LoVo (cell line): ENCODE measurements at places on chromosomes 2 and 18.
A peak's percentile ranks its signal among the peaks of the same experiment; 100 is the strongest.

- no peak for DNase-seq
Observed at GRCh38 chr18:48673853-48674721, 135.3 kb downstream of the CTIF start.

DNA sequence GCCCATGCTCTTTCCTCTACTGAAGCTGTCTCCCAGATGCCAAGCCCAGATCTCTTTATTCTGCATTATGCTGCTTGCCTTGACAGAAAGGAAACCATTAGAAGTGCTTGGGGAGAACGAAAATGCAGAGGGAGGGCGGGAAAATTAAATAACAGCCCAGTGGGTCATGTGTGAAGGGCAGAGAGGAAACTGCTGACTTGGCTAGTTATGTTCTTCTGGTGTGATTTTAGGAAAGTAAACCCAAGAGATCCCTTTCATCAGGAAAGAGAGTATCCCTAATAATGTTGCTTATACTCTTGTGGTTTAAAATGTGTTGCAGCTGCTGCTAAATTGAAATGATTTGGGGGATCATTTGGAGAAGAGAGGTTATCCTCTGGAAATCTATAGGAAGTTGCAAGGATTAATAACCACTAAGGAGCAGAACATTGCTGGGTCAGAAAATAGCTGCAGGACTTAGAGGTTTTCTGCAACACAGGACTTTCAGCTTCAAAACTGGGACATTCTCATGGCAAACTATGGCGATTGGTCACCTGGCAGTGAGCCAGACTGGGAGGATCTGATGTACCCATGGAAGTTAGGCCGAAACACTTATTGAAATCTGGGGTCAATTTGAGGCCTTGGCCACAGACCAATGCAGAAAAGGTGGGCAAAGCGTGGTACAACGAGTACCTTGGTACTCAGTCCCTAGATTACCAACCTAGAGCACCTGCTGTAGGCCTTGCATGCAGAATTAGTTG lies 172.2 kb downstream of the TMEM247 start:
- no peak for DNase-seq

DNA sequence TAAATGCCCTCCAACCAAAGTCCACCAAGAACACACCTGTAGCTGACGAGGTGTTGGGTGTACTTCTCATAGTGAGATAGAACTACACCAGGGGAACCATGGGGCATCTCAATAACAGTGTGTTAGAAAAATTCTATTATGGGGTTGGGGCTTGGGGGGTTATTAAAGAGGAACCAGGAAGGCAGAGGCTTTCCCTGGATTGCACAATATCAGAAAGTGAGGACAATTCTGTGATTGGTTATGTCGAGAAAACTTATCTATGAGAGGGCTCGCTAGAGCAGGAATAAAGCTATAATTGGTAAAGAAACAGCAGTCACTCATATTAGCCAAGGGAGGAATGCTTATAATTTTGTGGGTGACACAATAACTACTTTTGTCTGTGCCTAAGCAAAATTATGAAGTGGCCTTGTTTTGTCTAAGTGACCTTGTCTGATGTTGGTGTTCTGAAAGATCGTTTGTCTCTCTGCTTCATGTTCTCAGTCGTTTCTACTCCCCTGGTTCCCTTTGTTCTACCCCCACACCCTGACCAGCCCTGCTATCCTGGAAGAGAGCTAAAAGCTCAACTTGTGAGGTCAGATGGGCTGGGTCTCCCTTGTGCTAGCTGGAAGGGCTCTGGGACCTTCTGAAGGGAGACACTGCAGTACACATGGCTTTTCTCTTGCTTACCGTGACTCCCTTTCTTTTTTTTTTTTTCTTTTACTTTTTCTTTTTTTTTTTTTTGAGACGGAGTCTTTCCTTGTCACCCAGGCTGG lies 21.6 kb upstream of the INO80C start:
- DNase-seq = no peak

- no peak for DNase-seq
Observed at GRCh38 chr2:86054535-86055082, 51.1 kb downstream of the POLR1A start.

DNA sequence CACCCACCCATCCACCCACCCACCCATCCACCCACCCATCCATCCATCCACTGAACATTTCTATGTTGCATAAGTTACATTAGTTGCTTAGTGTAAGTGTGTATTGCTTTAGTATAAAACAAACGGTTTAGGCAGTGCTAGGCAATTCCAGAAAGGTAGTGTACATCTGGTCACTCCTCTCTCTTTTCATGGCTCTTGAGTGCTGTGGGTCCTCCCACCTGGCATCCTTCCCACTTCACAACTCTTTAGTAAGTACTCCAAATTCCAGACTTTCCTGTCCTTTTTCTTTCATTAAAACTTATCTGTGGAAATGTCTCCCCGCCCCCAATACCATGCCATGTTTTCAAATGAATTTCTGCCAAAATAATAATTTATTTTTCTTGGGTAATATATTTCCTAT lies 122.5 kb downstream of the PLEKHM3 start:
- DNase-seq = no peak

DNA sequence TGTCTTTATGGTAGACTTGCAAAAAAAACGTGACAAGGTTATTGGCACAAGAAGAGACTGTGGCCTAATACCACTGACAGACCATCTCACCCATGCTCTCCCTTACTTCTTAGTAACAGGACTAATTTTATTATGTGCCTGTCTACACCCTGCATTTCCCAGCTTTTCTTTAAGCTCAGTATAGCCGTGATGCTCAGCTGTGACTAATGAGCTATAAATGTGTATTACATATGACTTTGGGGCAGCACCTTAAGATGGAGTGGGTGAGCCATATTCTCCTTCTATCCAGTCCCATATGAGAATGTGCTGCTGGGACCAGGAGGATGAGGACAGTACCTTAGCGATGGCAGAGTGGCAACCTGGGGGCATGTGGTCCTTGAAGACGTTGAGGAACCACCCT lies 293.5 kb downstream of the RNF144A start:
- no peak for DNase-seq

DNA sequence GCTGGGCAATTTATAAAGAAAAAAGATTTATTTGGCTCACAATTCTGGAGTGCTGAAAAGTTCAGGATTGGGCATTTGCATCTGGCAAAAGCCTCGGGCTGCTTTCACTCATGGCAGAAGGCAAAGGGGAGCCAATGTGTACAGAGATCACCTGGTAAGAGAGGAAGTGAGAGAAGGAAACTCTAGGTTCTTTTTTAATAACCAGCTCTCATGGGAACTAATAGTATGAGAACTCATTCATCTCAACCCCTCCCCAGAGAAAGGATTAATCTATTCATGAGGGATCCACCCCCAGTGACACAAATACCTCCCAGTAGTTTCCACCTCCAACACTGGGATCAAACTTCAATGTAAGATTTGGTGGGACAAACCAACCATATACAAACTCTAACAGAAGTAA lies 129.0 kb downstream of the EVA1A start:
- DNase-seq = no peak

GRCh38 chr2:45674035-45674816 lies 22.8 kb downstream of the PRKCE start:
- DNase-seq = peak; percentile 25

GRCh38 chr18:9835825-9836224 lies 49.9 kb upstream of the TXNDC2 start:
- no peak for DNase-seq

- DNase-seq = no peak
Observed at GRCh38 chr2:170141865-170142264, 36.1 kb upstream of the MYO3B start.

GRCh38 chr2:210389856-210390255 lies 74.9 kb upstream of the MYL1 start:
- no peak for DNase-seq

GRCh38 chr18:2909431-2910140 lies 62.8 kb downstream of the EMILIN2 start:
- no peak for DNase-seq

DNA sequence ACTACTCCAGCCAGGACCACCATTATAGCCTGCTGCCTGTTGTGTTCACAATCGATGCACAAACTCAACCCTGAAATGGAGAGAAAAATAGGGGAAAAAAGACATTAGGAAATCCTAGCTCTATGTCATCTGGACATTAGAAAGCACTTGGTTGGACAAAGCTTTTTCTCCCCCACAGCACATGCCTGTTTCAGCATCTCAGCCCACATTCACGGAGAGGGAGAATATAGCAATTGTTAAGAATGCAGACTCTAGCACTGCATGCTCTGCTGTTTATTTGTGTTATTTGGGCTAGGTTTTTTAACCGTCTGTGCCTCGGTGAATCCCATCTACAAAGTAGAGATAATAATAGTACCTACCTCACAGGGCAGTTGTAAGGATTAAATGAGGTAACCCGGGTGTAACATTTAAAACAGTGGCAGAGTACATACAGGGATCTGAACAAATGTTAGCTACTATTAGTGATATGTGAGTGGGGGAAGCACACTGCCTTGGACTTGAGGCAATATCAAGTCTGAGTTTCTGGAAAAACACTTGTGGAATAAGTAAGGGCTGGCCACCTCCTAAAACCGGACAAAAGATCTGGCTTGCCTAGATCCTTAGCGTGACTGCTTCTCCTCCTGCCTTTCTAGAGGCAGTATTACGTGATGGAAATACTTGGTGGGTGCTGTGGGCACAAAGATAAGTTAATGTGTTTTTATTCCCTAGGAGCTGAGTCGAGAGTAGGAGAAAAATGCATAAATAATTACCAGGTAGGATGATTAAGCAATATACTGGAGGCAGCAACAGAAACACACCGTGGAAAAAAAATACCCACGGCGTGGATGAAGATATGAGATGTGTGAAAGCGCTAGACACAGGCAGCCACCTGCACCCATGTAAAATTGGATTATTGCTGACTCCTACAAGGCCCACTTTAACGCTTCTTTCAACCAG lies 1.0 kb upstream of the PPP1CB start:
- DNase-seq = no peak

GRCh38 chr2:9762164-9762563 lies 81.1 kb upstream of the TAF1B start:
- DNase-seq = no peak

- DNase-seq = no peak
Observed at GRCh38 chr18:43559507-43559906, 282.2 kb upstream of the SYT4 start.

- no peak for DNase-seq
Observed at GRCh38 chr18:13223311-13224143, 5.0 kb downstream of the LDLRAD4 start.

DNA sequence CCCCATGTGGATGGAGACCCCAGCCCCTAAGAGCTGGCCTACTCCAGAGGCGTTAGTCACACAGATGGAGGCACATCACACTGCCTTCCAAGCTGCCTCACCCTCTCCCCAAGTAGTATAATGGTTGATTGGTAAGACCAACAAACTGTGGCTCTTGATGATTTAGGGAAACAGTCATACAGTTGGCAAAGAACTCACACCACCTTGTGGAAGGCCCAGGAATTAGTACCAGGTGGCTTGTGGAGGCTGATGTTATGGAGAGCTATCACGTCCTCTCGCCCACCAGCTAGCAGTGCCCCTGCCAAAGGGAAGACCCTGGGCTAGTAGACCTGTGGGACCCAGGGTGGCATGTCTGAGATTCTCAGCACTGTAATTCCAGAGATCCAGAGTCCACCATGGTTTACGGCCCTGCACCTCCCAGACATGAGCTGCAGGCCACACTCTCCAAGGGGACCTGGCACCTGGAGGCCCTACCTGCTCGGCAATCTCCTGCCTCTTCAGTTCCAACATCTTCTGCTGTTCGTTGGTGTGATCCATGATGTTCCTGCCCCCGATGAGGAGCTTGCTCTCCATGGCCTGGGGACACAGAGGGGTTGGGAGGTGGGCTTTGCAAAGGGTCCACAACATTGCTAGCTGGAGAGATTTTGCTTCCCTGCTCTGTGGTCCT lies 26.3 kb downstream of the KIF3C start:
- no peak for DNase-seq

- no peak for DNase-seq
Observed at GRCh38 chr2:26269571-26270158, 24.9 kb downstream of the HADHB start.

GRCh38 chr2:52145005-52145404 lies 1113.1 kb upstream of the NRXN1 start:
- no peak for DNase-seq

DNA sequence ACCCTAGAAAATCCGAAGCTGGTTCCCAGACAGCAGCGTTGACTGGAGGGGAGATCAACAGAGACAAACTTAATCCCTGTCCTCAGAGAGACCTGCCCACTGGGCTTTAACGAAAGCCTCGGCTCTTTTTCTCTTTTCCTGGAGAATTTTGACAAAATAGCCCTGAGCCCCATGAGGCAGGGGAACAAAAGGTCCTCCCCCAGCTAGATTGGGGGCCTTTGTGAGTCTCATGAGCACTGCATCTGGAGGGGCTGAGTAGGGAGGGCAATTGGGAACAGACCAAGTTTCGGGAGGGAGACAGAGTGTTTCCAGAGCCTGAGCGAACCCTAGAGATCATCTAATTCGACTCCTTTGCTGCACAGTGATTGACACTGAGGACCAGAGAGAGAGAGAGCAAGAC lies 123.9 kb upstream of the HAAO start:
- no peak for DNase-seq

DNA sequence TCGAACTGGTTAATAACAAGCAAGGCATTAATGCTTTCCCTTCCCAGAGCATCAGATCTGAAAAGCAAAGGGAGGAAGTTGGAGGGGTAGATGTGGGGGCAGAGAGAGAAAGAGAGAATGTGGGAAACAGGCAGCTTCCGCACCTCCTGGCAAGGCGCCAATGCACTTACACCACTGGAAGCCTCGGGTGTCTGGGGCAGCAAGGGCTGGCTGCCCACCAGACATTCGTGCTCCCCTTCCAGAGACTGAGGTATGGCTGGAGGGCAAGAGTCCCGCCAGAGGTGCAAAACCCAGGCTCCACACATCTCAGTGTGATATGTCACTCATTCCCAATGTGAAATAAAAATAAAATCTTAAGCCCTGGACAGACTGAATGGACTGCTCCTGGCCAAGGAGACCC lies 46.4 kb downstream of the TEX51 start:
- DNase-seq = no peak

- no peak for DNase-seq
Observed at GRCh38 chr18:13364721-13365205, 146.2 kb downstream of the LDLRAD4 start.

DNA sequence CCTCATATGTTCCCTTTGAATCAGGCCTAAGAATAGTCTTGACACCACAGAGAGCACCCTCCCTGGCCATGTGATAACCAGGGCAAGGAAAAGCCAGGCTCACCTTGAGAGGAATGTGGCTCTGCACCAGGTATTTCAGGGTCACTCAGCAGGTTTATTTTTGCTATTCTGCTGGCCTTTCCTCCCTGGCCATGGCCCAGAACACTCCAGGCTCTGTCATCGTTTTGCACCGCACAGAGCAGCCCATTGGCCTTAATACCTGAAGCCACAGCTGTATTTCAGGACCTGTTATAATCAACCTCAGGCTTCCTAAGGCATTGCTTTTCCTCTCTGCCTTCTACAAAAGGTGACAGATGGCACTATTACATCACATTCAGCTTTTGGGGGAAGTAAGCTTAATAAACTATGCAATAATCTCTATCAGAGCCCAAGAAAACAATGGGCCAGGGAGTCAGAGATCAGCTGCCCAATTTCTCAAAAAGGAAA lies 668.3 kb downstream of the IRS1 start:
- no peak for DNase-seq

DNA sequence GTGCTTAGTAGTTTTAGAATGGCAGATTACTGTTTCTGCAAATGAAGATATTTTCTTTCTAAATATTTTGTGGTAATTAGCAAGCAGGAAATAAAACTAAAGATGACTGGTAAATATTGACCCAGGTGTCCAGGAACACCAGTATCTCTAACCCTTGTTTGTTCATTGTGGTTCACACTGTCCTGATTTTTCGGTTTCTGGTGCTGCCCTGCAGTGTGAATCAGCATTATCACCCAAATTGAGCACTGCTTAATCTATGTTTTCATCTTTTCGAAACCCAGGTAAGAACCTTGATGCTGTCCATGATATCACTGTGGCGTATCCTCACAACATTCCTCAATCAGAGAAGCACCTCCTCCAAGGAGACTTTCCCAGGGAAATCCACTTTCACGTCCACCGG lies 167.4 kb downstream of the CAPN13 start:
- no peak for DNase-seq
